Fibroblast of skin of scalp (primary cell): ENCODE measurements at places on chromosomes 13 and 19.
A peak's percentile ranks its signal among the peaks of the same experiment; 100 is the strongest.

GRCh38 chr13:41282129-41282571 lies 18.8 kb upstream of the MTRF1 start:
- no peak for DNase-seq

GRCh38 chr13:72208112-72208645 lies 341.2 kb upstream of the DACH1 start:
- no peak for DNase-seq

GRCh38 chr13:20869540-20869939 lies 33.0 kb downstream of the XPO4 start:
- DNase-seq: peak; percentile 18

DNA sequence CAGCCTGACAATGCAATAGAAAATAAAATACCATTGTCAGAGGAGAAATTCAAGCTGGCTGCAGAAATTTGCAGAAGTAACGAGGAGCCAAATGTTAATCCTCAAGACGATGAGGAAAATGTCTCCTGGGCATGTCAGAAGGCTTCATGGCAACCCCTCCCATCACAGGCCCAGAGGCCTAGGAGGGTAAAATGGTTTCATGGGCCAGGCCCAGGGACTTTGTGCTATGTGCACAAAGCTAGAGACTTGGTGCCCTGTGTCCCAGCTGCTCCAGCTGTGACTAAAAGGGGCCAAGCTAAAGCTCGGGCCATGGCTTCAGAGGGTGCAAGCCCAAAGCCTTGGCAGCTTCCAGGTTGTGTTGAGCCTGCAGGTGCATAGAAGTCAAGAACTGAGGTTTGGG lies 431.7 kb downstream of the LMO7 start:
- DNase-seq: no peak

- DNase-seq: peak; percentile 38
These were observed 46.8 kb downstream of the TSSK6 start for GRCh38 chr19:19468424-19469050.

DNA sequence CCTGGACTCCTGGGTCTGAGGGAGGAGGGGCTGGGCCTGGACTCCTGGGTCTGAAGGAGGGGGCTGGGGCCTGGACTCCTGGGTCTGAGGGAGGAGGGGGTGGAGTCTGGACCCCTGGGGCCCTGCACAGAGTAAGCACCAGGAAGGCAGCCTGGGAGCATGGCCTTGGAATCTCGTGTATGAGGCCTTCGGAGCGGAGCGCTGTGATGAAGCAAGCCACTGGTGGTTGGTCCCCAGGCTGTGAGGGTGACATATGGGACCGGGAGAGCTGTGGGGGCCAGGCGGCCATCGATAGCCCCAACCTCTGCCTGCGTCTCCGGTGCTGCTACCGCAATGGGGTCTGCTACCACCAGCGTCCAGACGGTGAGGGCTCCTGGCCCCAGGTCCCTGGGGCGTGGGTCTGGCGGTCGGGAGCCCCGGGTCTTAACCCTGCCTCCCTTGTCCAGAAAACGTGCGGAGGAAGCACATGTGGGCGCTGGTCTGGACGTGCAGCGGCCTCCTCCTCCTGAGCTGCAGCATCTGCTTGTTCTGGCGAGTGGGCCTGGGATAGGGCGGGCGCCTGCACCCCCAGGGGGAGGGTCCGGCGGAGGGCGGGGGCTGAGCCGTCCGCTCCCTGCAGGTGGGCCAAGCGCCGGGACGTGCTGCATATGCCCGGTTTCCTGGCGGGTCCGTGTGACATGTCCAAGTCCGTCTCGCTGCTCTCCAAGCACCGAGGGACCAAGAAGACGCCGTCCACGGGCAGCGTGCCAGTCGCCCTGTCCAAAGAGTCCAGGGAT lies 918 bp downstream of the TMEM190 start:
- DNase-seq: no peak
